ENCODE measurements at places on chromosomes 11 and 22.

DNA sequence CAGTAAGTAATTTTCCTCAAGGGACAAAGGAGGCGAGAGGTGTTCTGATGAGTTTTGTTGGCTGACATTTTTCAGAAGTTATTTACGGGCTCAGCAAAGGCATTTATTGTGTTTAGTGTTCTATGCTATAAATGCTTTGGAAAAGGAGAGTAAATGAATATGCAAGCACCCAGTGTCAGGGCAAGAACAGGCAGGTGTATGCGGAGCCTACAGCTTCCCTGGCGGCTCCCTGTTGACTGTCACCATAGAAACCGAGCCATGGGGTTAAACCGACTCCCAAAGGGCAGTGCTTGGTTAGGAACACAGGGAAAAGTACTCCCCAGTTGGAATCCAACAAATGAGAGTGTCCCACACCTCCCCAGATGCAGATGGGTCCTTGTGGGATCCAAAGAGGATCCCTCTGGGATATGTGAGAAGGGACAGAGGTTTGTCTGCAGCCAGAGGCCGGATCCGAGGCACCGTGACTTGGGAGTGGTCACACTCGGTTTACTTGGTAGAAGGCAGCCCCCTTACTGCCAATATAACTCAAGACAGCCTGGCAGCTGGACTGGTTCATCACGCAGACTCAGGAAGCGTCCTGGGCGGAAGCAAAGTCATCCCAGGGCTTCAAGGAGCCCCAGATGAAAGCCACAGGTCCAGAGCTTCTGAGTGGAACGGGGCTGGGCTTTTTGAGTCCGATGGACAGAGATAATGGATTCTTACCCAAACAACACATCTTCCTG is 329.7 kb downstream of the CTTN start:
- no peak for DNase-seq

DNA sequence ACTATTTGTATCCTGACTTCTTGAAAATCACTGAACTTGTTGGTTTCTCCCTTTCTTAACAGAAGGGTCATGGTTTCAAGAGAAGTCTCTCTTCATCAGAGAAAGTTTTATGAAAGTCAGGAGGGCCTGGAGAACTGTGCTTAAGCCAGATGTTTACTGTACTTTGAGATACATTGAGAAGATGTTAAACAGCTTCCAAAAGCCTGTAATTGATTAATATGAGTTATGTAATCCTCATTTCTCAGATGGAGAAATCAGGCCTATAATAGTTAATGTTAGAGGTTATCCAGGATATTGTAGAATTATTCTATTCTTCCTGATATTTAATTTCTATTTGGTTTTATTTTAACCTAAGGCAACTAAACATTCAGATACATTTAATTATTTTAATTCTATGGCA is 97.1 kb upstream of the RAG2 start:
- no peak for DNase-seq

DNA sequence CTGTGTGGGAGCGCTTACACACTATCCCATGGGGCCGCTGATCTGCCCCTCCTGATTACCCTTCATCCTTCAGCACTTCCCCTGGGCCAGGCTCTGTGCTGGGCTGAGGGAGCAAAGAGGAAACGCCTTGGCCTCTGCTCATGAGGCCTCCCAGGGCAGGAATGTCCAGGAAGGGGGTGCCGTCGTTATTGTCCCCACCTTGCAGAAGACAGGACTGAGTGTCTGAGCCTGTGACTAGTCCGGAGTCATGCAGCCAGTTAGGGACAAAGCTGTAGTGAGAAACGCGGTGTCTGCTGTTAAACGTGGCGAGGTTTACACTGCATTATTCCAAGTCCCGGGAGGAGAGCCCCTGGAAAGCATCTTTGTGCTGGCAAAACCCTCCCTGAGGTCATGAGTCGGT is 160.0 kb downstream of the TRIM29 start:
- no peak for DNase-seq

DNA sequence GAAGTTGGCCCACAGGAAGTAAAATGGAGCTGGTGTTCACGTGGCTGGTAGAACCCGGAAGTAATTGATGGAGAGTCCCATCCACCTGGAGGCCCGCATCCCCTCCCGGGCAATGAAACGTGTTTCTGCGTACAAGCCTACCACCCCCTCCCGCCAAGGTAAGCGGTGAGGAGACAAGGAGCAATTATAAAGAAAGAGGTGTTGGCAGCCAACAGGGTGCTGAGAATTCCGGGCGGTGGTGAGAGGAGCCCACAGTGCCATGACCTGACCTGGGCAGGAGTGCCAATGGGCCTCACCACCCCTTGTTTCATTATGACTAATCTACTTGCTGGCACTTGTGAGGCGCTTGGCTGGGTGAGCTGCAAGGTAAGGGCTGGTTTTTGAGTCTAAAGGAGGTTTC is 83.8 kb upstream of the BID start:
- DNase-seq = no peak

- no peak for DNase-seq
Observed at GRCh38 chr22:30047364-30047738, 32.9 kb upstream of the HORMAD2 start.

DNA sequence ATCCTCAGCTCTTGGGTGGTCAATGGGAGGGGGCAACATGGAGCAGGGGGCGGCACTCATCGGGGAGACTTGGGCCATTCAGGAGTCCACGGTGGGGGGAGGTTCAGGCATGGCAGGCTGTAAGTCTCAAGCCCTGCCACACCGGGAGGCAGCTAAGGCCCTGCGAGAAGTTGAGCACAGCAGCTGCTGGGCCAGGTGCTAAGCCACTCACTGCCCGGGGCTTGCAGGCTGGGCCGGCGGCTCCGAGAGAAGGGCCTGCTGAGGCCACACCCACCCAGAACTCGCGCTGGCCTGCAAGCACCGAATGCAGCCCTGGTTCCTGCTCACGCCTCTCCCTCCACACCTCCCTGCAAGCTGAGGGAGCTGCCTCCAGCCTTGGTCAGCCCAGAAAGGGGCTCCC is 131.4 kb downstream of the OR4C45 start:
- no peak for DNase-seq

- no peak for DNase-seq
Observed at GRCh38 chr22:46041642-46042041, 64.7 kb upstream of the WNT7B start.
